ENCODE measurements at places on chromosomes 5 and 9. TPM values are rescaled to one million over a fixed set of nuclear protein-coding genes. Genes with fewer than 3 reads are reported as not detected.

The TLX3 gene
- not detected for polyA plus RNA-seq

The CFAP157 gene
- polyA plus RNA-seq, result not detected

The WDR38 gene
- polyA plus RNA-seq, result not detected

The SLC36A2 gene
- polyA plus RNA-seq, result not detected

DNA sequence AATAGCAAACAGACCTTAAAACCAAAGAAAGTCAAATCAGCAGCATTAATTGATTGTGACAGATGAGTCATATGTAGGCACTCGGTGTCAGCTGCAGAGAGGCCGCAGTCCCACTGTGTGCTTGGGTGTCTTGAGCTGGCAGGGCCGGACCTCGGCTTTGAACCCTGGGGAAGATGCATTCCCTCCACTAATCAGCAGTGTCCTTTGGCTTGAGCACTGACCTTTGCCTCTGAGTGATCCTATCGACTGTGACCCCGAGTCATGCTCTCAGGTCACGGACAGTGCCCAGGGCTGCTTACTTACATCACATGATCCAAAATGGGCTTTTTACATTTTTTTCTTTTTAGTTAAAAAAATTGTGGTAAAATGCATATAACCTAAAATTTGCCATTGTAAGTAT lies 188.7 kb downstream of the GADD45G start:
- no peaks in the 10 kb centered on the region for H3K27me3 ChIP-seq
- H3K27ac ChIP-seq, result no peak overlapping the region
- no peaks in the 10 kb centered on the region for H3K36me3 ChIP-seq
- H3K4me3 ChIP-seq, result no peak overlapping the region

DNA sequence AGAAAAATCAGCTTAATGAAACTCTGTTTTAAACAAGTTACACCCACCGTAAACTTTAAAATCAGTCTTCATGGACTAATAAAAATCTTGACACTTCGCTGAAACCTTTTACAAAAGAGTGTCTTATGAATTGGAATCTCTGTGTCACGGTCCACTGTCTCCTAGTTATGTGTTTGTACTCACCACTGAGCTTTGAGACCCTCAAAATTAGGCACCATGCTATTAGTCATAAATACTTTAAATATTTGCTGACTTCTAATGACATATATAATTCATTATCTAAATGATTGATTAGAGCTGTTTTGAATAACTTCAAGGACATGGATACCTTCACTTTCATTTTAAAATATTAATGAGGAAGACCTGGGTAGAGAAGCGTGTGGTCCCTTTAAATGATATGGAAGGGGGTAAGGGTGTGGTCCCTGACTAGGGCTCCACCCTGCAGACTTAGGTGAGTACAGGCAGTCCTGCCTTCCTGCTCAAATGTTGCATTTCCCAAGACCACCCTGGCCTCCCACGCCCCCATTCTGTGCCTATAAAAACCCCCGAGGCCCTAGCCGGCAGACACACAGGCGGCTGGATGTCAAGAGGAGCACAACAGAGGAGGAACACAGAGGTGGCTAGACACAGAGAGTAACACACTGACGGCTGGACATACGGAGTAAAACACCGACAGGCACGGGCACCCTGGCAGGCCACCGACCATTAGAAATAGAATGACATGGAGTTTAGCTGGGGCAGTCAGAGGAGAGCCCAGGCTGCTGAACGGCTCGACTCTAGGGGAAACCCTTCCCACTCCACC lies 179.0 kb upstream of the CDH9 start:
- H3K4me1 ChIP-seq, result no peaks in the 10 kb centered on the region
- no peak overlapping the region for H3K4me3 ChIP-seq
- H3K36me3 ChIP-seq, result no peaks in the 10 kb centered on the region

DNA sequence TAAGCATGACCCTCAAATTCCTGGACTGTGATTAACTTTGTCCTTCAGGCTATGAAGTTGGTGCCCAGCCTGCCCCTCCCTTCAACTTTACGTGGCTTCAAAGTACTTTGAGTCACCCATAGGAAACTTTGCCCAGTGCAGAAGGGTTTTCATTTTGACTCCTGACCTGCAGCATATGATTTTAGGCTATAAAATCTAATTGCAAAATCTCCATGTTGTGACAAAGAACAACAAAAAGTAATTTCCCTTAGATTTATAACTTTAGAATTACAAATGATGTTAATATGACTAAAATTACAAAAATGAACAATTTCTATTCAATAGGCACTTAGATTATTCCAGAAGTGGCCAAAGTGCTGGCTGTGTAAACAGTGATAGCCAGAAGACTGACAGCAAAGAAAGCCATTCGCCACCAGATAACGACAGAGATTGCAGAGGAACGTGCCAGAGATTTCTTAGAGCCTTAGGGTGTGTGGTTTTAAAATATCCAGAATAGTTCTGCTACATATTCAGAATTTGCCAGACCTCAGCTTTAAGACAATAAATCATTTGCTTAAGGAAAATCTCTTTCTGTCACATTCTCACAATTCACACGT lies 197.4 kb downstream of the SEMA5A start:
- H3K4me3 ChIP-seq, result no peak overlapping the region
- no peak overlapping the region for H3K27ac ChIP-seq
- DNase-seq, result peak; percentile 50
- no peaks in the 10 kb centered on the region for H3K36me3 ChIP-seq
- H3K27me3 ChIP-seq, result no peaks in the 10 kb centered on the region

DNA sequence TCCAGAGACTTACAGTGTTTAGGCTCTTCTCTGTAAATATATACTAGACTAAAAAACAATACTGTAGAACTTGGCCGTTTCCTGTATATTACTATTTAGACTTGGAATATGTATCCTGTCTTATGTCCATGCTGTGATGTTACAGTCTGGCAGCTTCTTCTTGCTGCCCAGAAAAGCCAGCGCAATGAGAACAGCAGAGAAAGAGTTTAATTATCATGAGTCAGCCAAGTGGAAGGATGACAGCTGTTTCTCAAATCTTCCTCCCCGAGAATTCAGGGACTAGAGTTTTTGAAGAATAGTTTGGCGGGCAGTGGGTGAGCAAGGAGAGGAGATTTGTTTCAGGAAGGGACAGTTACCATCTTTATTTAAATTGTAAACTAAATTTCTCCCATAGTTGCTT lies 37.5 kb downstream of the NAA35 start:
- no peaks in the 10 kb centered on the region for H3K27me3 ChIP-seq
- no peak overlapping the region for H3K27ac ChIP-seq
- H3K36me3 ChIP-seq, result peaks cover 14% of the 10 kb centered on the region
- H3K4me3 ChIP-seq, result no peak overlapping the region

GRCh38 chr5:148998174-148998797 lies 64.6 kb downstream of the SH3TC2 start:
- DNase-seq, result peak; percentile 75
- H3K27ac ChIP-seq, result no peak overlapping the region
- H3K4me1 ChIP-seq, result peaks cover 11% of the 10 kb centered on the region
- no peaks in the 10 kb centered on the region for H3K27me3 ChIP-seq
- no peaks in the 10 kb centered on the region for H3K36me3 ChIP-seq

DNA sequence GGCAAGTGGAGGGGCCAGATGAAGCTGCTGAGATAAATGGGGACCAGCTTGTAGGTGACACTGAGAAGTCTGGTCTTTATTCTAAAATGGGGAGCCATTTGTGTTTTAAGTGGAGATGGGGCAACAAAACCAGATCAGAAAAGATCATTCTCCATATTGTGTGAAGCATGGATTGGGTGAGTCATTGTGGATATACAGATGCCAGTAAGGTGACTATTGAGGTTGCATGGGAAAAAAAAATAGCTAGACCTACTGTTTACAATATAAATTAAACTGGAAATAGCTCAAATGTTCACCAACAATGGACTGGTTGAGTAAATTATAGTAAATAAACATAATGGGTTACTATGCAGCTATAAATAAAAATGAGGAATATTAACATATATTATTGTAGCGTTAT lies 5.4 kb upstream of the MAP1B start:
- H3K36me3 ChIP-seq, result no peaks in the 10 kb centered on the region
- no peak overlapping the region for H3K27ac ChIP-seq
- peak; percentile 81 for DNase-seq
- peaks cover 2% of the 10 kb centered on the region for H3K4me1 ChIP-seq
- no peak overlapping the region for H3K4me3 ChIP-seq

DNA sequence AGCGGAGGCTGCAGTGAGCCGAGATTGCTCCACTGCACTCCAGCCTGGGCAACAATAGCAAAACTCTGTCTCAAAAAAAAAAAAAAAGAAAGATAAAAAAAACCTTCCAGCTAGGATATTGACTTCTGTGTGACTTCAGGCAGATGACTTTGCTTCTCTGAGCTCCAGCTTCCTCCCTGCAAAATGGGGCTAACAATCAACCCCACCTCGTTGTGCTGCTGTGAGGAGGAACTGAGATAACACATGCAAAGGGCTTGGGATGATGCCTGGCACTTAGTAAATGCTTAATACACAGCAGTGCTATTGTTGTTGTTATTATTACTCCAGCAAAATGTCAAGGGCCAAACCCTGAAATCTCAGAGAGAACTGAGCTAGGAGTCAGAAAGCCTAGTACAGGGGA lies 3.5 kb upstream of the CDX1 start:
- H3K27me3 ChIP-seq, result no peaks in the 10 kb centered on the region
- no peak overlapping the region for H3K27ac ChIP-seq
- H3K4me1 ChIP-seq, result peaks cover 25% of the 10 kb centered on the region
- H3K4me3 ChIP-seq, result no peak overlapping the region

DNA sequence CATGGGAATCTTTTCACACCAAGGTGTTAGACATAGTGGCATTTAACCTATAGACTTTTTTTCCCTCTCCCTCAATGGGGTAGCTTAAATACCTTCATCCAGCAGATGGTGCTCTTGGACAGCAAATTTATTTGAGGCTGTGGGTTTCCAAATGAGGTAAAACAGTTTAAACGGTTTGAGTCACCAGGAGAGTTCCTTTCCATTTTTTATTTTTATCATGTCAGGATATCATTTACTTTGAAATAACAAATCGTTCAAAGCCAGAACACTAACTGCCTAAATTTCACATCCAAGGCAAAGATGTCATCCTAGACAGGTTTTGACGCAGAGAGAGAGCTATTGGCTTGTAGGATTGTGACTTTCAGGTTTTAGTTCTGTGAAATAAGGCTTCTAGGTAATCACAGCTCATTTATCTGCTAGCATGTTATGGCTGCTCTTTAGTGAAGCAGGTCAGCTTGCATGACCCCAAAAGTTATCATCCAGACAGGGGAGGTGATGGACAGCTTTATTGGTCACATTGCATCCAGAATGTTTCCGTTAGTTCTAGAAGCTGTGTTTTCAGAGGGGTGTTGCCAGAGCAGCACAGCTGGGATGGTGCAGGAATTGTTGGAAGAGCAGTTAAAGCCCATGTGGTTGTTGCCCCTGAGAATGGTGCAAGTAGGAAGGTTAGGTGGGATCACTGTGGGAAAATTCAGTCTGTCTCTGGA lies 69.8 kb downstream of the KDM4C start:
- no peaks in the 10 kb centered on the region for H3K27me3 ChIP-seq
- peak; percentile 54 for DNase-seq
- H3K4me3 ChIP-seq, result no peak overlapping the region
- no peaks in the 10 kb centered on the region for H3K4me1 ChIP-seq
- H3K27ac ChIP-seq, result no peak overlapping the region

- H3K4me3 ChIP-seq, result no peak overlapping the region
- no peak overlapping the region for H3K27ac ChIP-seq
- H3K27me3 ChIP-seq, result no peaks in the 10 kb centered on the region
- H3K36me3 ChIP-seq, result no peaks in the 10 kb centered on the region
- no peak for DNase-seq
Observed at GRCh38 chr5:142171270-142171669, 62.7 kb downstream of the NDFIP1 start.

- no peaks in the 10 kb centered on the region for H3K36me3 ChIP-seq
- H3K27me3 ChIP-seq, result no peaks in the 10 kb centered on the region
- peaks cover 19% of the 10 kb centered on the region for H3K4me1 ChIP-seq
- peak; percentile 95 for DNase-seq
- no peak overlapping the region for H3K4me3 ChIP-seq
- H3K27ac ChIP-seq, result peak overlapping the region; percentile 96
Observed at GRCh38 chr9:91126761-91127445, 234.8 kb downstream of the AUH start.

DNA sequence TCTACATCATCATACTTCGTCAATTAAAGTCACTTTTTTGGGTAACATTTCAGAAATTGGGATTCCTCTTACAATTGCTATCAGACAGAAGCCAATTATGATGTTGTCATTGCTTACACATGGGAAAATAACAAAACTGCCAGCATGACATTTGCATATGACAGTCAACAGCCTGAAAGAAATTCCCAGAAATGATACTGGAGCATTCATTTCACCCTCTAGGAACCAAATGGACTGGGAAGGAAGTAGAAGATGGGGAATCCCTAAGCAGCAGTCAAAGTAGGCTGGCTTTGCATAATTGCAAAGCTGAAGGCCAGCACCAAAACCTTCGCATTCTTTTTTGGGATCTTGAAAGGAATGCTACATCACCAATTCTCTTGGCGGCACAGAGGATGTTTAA lies 10.7 kb downstream of the HMGCS1 start:
- no peak overlapping the region for H3K4me3 ChIP-seq
- H3K36me3 ChIP-seq, result peaks cover 5% of the 10 kb centered on the region
- no peak overlapping the region for H3K27ac ChIP-seq
- no peaks in the 10 kb centered on the region for H3K27me3 ChIP-seq
- H3K4me1 ChIP-seq, result no peaks in the 10 kb centered on the region

GRCh38 chr5:59621477-59621876 lies 272.0 kb downstream of the PDE4D start:
- no peak overlapping the region for H3K27ac ChIP-seq
- no peak overlapping the region for H3K4me3 ChIP-seq
- no peaks in the 10 kb centered on the region for H3K27me3 ChIP-seq
- H3K36me3 ChIP-seq, result no peaks in the 10 kb centered on the region

- H3K36me3 ChIP-seq, result peaks cover 62% of the 10 kb centered on the region
- DNase-seq, result no peak
- no peak overlapping the region for H3K27ac ChIP-seq
- no peaks in the 10 kb centered on the region for H3K27me3 ChIP-seq
Observed at GRCh38 chr9:127089631-127090081, 32.8 kb downstream of the ANGPTL2 start.

GRCh38 chr5:393846-394275 lies 49.1 kb upstream of the EXOC3 start:
- peaks cover 22% of the 10 kb centered on the region for H3K36me3 ChIP-seq
- H3K27ac ChIP-seq, result peak overlapping the region; percentile 79
- no peaks in the 10 kb centered on the region for H3K27me3 ChIP-seq
- no peak overlapping the region for H3K4me3 ChIP-seq
- peaks cover 32% of the 10 kb centered on the region for H3K4me1 ChIP-seq

- H3K4me3 ChIP-seq, result no peak overlapping the region
- no peaks in the 10 kb centered on the region for H3K27me3 ChIP-seq
- H3K4me1 ChIP-seq, result peaks cover 12% of the 10 kb centered on the region
- no peaks in the 10 kb centered on the region for H3K36me3 ChIP-seq
Observed at GRCh38 chr5:10469253-10470050, 27.8 kb downstream of the ROPN1L start.

- H3K27ac ChIP-seq, result no peak overlapping the region
- peaks cover 11% of the 10 kb centered on the region for H3K27me3 ChIP-seq
- H3K4me1 ChIP-seq, result no peaks in the 10 kb centered on the region
- no peaks in the 10 kb centered on the region for H3K36me3 ChIP-seq
- DNase-seq, result no peak
Observed at GRCh38 chr5:58493141-58493540, 1.9 kb downstream of the GAPT start.

Measured in IMR-90 (cell line).